Right forelimb (tissue), 1 donor: ENCODE measurements at places on chromosomes 11 and 22.

GRCh38 chr11:133898031-133898769 lies 52.9 kb upstream of the SPATA19 start:
- no peak for DNase-seq

DNA sequence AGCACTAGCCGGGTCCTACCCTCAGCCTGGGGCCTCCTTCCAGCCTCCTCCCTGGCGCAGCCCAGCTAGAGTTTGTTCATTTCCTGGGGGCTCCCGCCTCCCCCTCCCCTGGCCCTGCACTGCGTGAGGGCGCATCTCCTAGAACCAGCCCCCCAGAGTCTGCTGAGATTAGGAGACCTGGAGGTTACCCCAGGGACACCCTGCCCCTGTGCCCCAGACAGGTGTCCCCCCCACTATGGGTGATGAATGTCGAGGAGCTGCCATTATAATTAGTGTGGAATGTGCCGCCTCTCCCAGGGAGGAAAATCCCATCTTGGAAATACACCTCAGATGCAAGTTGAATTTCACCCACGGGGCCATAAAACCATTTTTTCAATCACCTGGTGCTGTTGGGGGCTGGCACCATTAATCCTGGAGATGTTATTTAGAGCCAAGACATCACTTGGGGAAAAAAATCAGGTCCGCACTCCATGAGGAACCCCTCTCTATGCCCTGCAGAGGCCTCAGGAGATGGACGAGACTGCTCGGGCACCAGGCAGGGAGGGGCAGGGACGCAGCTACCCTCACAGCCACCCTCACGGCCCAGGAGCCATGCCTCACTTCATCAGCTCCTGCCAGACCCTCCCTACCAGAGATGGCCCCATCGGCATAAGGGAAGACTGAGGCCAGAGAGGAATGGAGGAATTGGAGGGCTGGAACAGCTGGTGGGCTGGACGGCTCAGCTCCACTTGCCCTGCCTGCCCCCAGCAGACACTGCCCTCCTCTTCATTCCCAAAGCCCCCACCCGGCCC lies 197.5 kb downstream of the IGLL1 start:
- DNase-seq: no peak

- peak; percentile 59 for DNase-seq
These were observed 64.6 kb downstream of the ST3GAL4 start for GRCh38 chr11:126419801-126420697.

GRCh38 chr11:35013514-35014233 lies 97.3 kb downstream of the PDHX start:
- DNase-seq: no peak

GRCh38 chr11:18259259-18259658 lies 6.8 kb upstream of the SAA1 start:
- DNase-seq: no peak

DNA sequence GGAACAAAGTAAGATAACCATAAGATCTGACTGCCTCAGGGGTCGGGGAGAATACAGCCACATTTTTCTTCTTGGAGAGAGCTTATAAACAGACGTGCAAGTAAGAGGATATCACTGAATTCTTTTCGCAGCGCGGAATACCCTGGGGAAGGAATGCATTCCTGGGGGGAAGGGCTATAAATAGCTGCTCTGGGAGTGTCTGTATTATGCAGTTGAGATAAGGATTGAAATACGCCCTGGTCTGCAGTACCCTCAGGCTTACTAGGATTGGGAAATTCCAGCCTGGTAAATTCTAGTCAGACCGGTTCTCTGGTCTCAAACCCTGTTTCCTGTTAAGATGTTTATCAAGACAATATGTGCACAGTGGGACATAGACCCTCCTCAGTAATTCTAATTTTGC lies 1491.7 kb upstream of the RAG2 start:
- DNase-seq: no peak

GRCh38 chr11:15645201-15645600 lies 530.5 kb downstream of the INSC start:
- DNase-seq: no peak

GRCh38 chr11:95922099-95922498 lies 1.8 kb downstream of the MTMR2 start:
- no peak for DNase-seq

DNA sequence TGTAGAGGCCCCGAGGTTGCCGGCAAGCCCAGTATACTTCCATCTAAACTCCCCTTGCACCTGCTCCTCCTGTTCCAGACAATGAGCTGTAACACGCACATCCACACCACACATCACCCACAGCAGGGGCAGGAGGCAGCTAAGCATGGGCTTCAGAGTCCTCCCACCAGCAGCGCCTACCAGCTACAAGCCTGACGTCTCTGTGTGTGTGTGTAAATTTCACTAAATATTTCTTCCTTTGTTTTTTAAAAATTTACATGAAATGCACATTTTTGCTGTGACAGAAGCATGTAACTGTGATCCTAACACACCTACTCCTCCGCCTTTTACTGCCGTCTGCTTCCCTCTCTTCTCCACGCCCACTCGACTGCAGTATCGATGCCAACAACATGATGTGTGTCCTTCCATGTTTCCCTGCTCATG lies 29.4 kb upstream of the PACSIN2 start:
- DNase-seq: no peak

DNA sequence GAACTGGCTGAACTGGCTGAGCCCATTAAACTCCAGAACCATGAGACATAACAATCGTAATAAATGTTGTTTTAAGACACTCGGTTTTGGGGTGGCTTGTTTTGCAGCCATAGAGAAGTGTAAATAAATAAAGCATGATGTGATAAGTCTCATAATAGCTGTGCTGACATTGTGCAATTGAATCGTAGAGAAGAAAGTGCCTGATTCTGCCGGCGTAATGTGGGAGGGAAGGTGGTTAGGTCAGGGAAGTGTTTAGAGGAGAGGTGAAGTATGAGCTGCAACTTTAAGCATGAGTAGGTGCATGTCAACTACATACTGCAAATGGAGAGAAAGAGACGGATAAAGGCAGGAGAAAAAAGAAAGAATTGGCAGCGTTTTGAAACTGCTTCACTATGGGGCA lies 217.1 kb downstream of the BLID start:
- no peak for DNase-seq

DNA sequence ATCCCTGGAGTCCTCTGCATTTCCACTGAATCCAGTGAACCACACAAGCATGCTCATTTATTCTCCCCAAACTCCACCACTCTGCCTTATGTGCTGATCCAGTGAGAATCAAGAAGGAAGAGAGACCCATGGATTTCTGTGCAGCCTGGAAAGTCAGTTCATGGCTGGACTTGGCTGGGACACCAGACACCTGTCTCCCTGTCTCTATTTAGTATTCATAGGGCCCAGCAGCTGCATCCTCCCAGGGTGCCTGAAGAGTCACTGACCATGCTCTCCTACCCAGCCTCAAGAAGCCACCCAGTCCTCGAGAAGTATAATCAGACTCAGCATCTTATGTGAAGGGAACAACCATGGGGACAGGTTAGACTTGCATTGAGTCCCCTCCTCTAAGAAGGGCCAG lies 83.2 kb downstream of the ZNF280B start:
- no peak for DNase-seq

DNA sequence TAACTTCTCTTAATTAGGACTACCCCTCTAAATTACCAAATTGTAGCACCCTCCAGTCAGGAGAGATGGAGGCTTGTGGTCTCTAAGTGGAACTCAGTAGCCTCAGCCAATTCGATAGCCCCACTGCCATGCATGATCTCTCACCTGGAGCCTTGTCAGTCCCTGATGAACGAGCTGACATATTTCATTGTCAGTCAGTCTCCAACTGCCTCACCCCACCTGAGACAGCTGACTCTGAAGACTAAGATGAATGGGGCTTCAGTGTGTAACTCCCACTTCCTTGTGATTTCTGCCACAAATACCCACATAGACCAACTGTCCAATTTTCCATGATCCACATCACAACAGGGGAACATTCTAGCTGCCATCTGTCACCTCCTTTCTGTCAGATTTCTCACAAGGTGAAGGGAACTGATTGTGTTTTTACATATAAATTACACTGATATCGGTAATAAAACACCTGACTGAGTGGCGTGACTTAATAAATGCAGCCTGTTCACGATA lies 206.5 kb downstream of the FAM181B start:
- DNase-seq: no peak

GRCh38 chr11:132714859-132715440 lies 817.4 kb downstream of the OPCML start:
- DNase-seq: no peak

- no peak for DNase-seq
These were observed 43.2 kb upstream of the OVCH2 start for GRCh38 chr11:7749456-7749855.
